ENCODE measurements at places on chromosomes 5 and 9. TPM values are rescaled to one million over a fixed set of nuclear protein-coding genes. Genes with fewer than 3 reads are reported as not detected.

Gene HTR1A
- not detected for total RNA-seq

DNA sequence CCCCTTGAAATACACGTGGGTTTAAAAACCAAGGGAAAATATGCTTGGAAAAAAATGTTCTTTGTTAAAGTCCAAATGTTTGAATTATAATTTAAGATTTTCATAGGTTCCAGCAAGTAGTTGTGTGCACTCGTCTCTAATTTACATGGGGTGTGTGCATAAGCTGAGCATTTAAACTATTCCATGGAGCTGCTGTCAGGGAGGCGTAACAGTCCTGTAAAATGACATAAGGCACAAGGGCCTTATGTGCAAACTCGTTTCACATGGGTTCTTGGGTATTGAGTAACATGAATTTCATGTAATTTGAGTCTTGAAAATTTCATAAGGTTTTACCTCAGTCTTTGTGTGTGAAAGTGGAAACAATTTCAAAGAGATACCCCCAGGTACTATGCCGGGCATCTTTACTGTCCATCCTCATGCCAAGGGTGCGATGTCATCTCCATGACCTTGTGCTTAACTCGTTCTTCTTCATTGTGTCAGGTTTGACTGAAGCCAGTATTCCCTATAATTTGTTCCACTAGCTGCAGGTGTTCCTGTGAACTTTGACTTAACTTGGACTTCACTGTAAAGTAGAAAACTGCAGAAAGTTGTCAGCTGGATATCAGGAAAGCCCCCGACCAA lies 359.3 kb downstream of the SH3GL2 start:
- DNase-seq, result no peak
- no peak overlapping the region for H3K4me3 ChIP-seq
- H3K4me1 ChIP-seq, result no peaks in the 10 kb centered on the region
- no peaks in the 10 kb centered on the region for H3K27me3 ChIP-seq

Gene OR1J2
- total RNA-seq, result not detected

Gene BSPRY
- total RNA-seq, result 36.8 TPM

GRCh38 chr9:74838351-74838750 lies 49.4 kb downstream of the TRPM6 start:
- no peak overlapping the region for H3K4me3 ChIP-seq
- no peaks in the 10 kb centered on the region for H3K4me1 ChIP-seq
- no peak overlapping the region for H3K27ac ChIP-seq
- no peaks in the 10 kb centered on the region for H3K27me3 ChIP-seq
- no peak for DNase-seq

Measured in suprapubic skin (tissue), 4 donors.